DMS79 treated with DMSO at 0.1 percent for 48 hours (cell line): ENCODE measurements at places on chromosomes 5 and 9.

DNA sequence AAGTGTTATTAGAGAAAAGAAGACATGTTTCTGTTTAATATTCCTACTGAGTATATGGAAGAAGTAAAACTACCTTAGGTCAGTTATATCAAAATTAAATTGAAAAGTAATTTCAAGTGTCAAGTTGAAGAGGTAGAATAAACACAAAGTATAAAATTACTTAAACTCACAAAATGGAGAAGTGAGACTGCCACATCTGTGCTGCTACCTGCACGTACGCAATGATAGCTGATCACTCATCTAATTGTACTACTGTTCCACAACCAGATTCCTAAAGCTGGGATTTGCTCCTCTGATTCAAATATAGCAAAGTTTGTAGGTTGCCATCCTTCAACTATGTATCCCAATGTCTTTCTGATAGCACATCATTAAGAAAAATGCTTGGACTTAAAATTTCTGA, 24.8 kb downstream of the EQTN start:
- no peak for DNase-seq

- no peak for DNase-seq
Observed at GRCh38 chr9:102209176-102209575, 470.7 kb upstream of the GRIN3A start.

DNA sequence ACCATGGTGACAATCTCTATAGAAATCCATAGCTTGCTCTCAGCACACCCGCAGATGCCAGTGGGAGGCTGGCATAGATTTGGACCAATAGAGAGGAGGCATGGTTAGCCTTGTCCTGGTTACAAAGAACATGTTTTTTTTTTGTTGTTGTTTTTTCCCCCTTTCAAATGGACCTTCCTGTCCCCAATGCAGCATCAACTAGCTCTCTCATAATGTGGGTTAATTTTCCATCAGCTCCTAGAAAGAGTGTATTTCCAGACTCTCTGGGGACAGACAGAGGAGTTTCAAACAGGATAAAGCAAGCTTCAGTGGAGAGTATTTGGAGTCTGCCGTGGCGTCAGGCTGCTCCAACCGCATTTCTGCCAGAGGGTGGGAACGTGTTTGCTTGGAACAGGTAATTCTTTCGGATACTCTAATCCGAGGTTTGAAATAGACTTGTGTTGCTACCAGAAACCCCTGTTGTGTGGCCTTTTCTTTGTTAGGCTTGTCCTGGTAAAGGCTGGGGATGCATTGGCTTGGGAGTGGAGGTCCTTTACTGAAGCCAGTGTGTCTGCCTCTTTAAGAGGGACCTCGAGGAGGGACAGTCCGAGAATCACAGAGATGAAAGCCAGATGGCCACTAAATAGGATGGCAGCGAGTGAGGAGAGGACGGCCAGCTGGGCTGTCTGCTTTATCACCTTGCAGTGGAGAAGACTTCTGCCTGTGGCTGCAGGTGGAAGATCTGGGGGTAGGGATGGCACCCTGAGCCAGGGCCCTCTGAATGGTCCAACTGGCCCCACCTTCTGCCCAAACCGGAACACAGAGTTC, 130.5 kb upstream of the CPEB4 start:
- no peak for DNase-seq

DNA sequence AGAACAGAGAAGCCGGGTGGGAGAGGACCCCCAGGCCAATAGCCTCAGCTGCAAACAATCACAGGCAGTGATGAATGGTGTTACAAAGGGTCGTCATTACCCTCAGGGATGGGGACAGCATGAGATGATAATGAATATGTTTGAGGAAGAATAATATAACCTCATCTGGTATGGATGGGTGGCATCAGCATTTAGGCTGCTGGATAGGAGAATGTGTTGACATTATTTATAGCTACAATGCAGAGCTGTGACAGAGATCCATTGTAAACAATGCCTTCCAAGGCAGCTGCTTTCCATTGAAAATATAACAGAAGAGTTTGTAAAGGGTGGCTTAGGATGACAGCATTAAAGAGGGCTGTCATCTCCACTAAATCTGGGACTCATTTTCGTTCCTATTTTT, 365.5 kb downstream of the KCNN2 start:
- no peak for DNase-seq

GRCh38 chr5:68830377-68830898, 263.4 kb upstream of the SLC30A5 start:
- DNase-seq = no peak

GRCh38 chr5:126053630-126054029, 369.6 kb upstream of the GRAMD2B start:
- DNase-seq = no peak

DNA sequence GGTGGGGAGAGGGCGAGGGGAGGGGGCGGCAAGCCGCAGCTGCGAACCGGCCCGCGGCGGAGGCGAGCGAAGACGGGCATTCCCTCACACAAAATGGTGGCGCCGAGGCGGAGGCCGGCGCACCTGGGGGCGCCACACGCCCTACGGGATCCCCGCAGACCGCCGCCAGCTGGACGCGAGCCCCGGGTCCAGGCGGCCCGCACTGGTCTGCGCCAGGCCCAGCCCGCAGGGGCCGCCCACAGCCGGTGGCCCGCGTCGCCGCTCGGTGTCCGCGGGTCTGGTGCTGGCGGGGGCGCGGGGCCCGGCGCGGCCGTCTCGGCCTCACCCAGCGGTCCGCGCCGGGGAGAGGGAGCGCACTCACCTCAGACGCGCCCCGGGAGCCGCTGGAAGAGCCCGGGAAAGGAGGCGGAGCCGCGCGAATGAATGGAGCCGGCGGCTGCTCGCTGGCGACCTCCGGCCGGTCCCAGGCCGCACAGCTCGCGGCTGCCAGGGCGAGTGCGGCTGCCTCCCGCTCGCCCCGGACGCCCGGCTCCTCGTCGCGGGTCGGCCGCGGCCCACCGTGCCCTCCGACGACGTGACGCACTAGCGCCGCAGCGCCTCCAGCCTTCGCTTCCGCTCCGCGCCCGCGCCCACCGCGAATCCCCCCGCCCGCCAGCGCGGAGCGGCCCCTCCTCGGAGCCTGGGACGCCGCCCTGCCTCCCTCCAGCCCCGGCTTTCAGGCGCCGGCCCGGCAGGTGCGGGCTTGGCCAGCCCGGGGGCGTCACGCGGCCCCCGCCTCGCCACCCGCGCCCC, at the start of gene FAM169A:
TSS of gene FAM169A (minus strand) at position 584 of the 792 bp plus-strand sequence. CDS start 24,711 bp downstream, outside the sequence.
- DNase-seq = no peak

DNA sequence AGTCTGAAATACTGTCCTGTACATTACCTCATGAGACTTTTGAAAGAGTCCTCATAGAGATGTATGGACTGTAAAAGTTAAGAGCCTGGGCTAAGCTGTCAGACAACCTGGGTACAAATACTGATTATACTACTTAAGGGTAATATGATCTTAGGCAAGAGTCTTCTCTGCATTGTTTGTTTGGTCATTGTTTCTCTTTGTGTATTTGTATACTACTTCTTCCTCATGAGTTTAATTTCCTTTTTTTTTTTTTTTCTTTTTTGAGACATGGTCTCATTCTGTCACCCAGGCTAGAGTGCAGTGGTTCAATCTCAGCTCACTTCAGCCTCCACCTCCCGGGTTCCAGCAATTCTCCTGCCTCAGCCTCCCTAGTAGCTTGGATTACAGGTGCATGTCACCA, 2.6 kb upstream of the PFDN1 start:
- no peak for DNase-seq

- no peak for DNase-seq
Observed at GRCh38 chr9:91784673-91785446, 165.2 kb downstream of the ROR2 start.

GRCh38 chr5:106311230-106311915, 1359.4 kb downstream of the EFNA5 start:
- DNase-seq = no peak

DNA sequence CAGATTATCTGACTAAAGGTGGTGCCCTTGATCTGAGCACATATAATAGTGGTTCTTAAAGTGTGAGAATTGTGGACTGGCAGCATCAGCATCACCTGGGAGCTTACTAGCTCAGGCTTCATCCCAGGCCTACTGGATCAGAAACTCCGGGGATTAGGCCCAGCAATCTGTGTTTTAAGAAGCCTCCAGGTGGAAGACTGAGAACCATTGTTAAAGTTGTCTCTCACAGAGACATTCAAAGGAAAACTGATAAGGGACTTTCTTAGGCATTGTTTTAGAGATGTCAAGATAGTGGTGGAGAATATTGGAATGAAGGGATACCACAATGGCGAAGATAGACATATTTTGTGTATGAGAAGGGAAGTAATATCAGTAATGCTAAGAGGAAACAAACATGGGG, 59.5 kb downstream of the STX17 start:
- DNase-seq = no peak

GRCh38 chr5:139660923-139661814, 13.0 kb downstream of the CXXC5 start:
- no peak for DNase-seq

DNA sequence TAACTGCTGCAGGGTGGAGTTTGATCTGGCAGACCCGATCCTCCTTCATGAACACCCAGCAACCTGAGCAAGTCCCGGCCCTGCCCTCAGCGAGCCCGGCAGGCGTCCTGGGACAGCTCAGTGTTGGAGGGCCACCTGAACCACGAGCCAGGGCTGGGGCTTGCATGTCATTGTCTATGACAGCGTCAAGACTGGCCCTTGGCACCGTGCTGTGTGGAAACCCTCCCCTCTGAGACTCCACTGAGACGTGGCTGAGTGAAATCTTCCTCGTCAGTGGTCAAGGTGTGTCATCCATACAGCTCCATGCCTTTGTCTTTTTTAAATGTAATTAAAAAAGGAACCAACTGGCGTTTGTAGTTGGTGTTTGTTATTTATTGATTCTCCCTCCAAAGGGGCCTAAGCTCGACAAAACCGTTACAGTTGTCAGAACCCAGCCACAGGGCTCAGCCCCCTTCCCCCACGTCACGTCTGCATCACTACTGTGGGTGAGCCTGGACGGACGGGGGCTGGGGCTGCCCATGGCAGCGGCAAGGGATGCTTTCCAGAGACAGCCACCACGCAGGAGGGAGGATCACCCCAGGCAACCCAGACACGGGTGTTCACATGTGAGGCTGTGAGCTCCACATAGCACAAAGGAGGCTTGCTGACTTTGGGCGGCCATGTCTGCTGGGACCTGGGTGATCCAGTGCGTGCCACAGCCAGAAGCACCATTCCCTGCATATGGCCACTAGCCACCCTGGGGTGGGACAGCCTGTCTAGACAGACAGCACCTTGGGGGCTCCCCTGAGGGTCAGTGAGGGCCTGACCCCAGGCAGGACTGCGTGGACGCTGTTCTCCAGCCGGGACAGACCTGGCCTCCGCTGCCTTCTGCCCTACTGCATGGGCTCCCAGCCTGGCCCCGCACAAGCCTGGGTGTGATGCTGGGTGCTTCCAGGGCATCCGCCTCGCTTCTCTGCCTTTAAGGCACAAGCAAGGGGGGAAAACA, 7.3 kb downstream of the UCK1 start:
- no peak for DNase-seq

GRCh38 chr5:102603670-102604069, 104.9 kb upstream of the SLCO6A1 start:
- DNase-seq = no peak

- no peak for DNase-seq
Observed at GRCh38 chr9:23581931-23582330, 244.1 kb downstream of the ELAVL2 start.

DNA sequence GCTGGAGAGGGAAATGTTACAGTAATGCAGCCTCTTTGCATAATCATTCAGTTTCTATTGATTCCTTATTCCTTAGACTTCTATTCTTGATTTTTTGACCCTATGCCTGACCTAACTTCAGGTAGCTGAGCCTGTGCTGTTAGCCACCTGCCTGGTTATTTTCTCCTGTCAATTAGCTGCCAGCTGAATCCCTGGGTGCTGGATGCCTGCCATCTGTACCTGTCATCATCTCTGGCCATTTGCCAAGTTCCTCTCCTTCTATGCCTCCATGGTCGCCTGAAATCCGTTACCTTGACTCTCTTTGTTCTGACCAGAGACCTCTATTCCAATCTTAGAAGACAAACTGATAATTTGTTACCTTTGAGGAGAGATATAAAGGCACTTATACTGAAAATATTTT, 178.3 kb downstream of the CAVIN4 start:
- DNase-seq = no peak

GRCh38 chr9:33104401-33104800, 27.9 kb upstream of the SMU1 start:
- no peak for DNase-seq

- DNase-seq = no peak
Observed at GRCh38 chr9:76562511-76562911, 103.5 kb downstream of the GCNT1 start.

DNA sequence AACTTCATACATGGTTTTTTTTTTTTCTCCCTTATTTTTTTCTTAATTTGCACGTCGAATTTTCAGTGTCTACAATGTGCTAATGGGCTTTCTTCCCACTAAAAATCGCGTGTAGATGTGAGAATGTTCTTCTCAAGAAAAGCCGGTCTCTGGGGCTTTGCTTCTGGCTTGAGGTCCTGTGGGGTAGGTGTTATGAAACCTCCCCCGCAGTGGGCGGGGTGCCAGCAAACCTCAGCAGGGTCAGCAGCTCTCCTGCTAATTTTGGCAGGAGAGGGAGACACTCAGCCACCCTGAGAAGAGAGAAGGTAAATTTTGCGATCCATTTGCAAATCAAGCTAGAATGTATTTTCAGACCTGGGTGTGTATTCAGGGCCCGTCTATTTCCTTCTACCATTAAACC, 59.9 kb downstream of the NPR3 start:
- DNase-seq = no peak

DNA sequence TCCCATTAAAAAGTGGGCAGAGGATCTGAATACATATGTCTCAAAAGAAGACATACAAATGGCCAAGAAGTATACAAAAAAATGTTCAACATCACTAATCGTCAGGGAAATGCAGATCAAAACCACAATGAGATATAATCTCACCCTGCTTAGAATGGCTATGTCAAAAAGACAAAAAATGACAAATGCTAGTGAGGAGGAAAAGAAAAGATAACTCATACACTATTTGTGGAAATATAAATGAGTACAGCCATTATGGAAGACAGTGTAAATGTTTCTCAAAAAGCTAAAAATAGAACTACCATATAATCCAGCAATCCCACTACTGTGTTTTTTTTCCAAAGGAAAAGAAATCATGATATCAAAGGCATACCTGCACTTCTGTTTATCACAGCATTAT, 450.7 kb downstream of the EFNA5 start:
- no peak for DNase-seq

DNA sequence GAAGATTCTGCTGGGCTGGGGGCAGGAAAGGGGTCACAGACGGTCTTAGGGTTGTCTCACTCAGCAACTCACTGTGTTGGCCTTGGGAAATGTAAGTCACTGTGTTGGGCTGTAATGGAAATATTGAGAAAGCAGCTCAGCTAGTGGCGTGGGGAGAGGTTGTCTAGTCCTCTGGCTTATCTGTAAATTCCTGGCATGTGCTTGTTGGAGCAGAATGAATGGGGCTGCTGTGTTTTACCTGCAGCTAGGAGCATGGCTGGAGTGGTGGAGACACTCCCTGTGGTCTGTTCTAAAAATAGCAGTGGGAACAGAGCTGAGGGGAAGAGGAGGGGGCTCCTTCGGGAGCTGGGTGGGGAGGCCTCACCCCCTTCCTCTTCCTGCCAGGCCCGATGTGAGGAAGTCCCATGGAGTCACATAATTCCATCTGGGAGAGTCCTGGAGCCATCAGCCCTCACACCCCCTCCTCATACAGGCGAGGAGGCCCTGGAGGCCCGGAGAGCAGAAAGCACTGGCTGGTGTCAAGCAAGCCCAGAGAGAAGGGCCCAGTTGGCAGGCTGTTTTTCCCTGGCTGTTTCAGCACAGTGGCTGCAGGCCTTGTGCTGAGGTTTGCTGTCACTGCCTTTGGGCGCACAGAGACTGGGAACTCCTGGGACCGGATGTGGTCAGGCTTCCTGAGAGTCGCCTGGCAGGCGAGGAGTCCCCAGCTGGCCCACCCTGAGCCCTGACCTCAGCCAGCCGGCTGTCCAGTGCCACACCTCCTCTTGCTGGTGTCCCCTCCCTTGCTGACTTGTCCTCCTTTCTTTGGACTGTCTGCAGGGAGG, 84.9 kb downstream of the RGS3 start:
- DNase-seq = no peak
